ENCODE measurements at places on chromosomes 16 and 17.

- no peak for DNase-seq
These were observed 32.4 kb downstream of the CLTC start for GRCh38 chr17:59652119-59652518.

- DNase-seq = no peak
These were observed 8.2 kb downstream of the KRT9 start for GRCh38 chr17:41563607-41564170.

DNA sequence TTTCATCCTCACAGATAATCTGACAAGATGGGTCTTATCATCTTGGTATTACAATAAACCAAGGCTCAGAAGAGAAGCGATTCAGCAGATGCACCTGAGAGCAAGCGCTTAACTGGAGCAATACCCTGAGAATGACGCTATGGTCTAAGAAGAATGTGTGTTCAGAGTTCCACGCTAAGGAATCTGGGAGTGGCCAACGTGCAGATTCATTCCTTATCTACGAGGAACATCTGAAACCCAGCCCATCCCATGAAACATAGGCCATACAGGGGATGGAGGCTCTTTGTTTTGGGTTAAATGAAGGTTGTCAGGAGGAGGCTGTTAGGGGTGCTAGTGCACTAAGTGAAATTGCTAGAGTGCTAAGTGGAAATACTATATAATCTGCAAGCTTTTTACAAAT lies 28.5 kb upstream of the KDM8 start:
- no peak for DNase-seq

GRCh38 chr16:67546761-67547422 lies 15.4 kb upstream of the CTCF start:
- DNase-seq = peak; percentile 68

- no peak for DNase-seq
These were observed 25.4 kb downstream of the PELP1 start for GRCh38 chr17:4678448-4679026.

DNA sequence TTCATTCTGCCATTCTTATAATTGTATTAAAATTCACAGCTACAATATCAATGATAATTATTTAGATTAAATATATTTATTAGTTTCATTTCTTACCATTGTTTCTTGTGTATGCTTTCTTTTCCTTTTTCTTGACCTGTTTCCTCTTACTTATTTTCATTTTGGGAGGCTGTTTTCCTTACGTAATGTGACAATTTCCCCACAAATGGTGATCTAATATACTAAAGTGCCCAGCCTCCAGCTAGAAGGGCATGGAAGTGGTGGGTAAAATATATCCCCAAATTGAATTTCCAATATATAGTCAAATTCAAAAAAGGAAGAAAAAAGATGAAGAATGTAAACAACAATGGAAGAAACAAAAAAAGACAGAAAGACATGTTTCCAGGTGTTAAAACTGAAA lies 1.5 kb upstream of the ABCA6 start:
- no peak for DNase-seq

DNA sequence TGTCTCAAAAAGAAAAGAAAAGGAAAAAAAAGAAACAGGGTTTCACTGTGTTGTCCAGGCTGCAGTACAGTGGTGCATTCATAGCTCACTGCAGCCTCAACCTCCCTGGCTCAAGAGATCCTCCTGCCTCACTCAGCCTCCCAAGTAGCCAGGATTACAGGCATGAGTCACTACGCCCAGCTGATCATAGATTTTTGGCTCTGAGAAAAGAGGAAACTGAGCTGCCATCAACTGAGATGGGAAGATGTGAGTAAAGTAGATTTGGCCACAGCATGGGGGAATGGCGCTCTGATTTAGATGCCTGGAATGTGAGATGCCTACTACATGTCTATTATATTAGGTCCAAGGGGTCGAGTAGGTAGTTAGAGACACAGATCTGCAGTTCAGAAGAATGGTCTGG lies 5.9 kb upstream of the NAGS start:
- no peak for DNase-seq
